Stimulated activated CD8-positive, alpha-beta memory T cell treated with anti-CD3 and anti-CD28 coated beads, Interleukin-15, amount 100 ng/mL, for 1 hour (primary cell): ENCODE measurements at places on chromosomes 1 and 21.

GRCh38 chr1:1178794-1179331, 5.2 kb downstream of the TTLL10 start:
- no peak for DNase-seq

DNA sequence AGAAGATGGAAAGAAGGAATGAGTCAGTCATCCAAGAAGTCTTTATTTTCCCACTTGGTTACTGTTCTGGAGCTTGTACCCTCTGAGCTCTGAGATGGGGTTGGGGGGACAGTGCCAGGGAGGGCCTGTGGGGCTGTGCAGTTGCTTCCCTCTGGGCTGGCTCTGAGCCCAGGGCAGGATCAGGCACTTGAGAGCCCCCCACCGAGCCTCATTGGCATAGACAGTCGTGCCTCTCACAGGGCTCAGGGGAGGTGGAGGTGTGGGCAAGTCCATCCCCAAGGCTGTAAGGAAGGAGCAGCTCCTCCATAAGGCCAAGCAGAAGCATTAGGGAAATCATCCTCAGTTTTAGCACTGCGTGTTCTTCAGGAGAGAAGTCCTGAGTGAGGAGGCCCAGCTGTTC, 2.5 kb upstream of the ARL8A start:
- DNase-seq = no peak

DNA sequence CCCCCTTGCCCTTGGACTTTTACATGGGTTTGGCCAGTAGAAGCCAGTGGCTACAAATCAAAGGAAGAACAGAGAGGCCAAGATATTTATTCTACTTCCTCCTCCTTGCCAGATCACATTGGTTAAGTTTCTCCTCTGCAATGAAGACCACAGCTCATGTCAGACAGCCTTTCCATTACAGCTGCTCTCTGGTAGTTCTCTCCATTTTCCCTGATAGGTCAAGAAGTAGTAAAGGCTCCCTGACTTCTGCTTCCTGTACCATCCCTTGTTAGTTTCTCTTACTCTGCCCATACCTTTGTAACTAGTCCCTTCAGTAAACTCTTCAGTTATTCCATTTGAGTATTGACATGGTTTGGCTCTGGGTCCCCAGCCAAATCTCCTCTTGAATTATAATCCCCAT, 27.8 kb downstream of the NME7 start:
- no peak for DNase-seq

GRCh38 chr1:204507317-204508105, 8.7 kb upstream of the MDM4 start:
- DNase-seq = no peak

GRCh38 chr1:24905979-24906720, 23.9 kb downstream of the RUNX3 start:
- no peak for DNase-seq

DNA sequence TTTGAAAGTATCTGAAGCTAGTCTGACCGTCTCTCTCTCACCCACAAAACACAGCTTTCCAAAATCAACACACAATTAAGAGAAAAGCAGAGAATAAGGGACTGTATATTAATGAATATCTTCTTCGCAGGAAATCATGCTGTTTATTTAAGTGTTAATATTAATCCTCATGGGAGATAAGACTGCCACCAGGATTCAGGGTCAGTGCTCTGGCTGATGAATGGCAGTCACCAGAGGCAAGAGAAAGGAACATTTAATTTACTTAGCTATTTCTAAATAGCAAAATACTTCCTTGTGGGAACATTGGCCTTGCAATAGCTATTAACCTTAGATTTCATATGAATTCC, 2.2 kb downstream of the SCYL3 start:
- DNase-seq = no peak

GRCh38 chr1:115982400-115982799, 6.1 kb downstream of the SLC22A15 start:
- DNase-seq = no peak

GRCh38 chr1:6157528-6158174, 22.5 kb downstream of the CHD5 start:
- no peak for DNase-seq

GRCh38 chr1:232979558-232979957, 29.1 kb downstream of the NTPCR start:
- no peak for DNase-seq

GRCh38 chr1:225866061-225866837, 15.9 kb downstream of the TMEM63A start:
- peak; percentile 53 for DNase-seq

DNA sequence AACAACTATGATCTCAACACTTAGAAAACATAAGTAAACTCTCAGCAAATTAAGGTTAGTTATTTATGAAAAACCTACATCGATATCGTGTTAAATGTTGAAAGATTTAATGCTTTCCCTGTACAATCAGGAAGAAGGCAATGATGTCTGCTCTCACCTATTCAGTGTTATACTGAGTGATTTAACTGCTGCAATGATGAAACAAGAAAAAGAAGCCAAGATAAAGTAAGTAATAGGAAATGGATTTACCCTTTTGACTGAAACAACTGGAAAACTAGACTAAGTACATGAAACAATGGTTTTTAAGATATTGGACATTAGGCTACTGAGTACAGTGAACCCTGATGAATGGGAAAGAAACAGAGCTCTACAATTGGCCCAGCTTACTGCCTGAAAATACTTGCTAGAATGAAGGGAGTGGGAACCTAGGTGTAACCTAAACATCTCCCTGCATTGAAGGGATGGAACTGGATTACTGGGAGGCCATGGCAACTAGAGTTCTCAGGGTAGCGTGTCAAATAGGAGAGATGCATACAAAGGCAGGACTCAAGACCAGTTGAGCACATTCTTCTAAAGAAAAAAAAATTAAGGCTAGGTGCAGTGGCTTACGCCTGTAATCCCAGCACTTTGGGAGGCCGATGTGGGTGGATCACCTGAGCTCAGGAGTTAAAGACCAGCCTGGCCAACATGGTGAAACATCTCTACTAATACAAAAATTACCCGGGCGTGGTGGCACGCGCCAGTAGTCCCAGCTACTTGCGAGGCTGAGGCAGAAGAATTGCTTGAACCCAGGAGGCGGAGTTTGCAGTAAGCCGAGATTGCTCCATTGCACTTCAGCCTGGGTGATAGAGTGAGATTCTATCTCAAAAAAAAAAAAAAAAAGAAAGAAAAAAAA, 37.3 kb downstream of the SNRPE start:
- no peak for DNase-seq

- DNase-seq = no peak
These were observed 11.4 kb downstream of the TIE1 start for GRCh38 chr1:43312212-43312623.

DNA sequence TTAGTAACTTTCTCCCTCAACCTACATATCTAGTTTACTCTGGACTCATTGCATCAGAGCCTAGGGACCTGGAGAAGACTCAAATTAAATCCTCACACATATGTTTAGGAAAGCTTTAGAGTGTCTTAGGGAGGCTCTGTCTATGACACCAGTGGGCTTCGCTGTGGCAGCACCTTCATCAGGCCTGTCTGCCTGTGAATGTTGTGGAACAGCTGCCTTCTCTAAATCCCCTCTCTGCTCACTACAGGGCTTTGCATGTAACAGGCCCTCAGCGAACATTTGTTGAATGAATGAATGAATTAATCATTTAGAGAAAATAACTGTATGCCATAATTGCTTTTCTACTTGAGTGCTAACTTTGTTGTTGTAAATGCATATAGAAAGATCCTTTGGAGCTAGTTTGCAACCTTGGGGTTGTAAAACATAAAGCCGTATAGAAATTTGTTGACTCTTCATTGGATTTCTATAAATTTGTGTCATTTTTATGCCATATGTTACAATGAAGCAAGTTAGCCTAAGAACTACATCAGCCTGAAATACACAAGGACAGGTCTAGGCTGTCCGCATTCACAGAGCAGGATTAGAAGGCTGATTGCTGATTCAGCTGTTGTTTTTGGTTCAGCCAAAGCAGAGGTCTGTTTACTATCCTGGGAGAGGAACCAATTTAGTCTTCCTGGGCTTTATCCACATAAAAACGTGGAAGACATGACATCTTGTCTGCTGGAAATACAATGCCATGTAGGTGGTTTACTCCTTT, 238.0 kb downstream of the ASTN1 start:
- DNase-seq = no peak

DNA sequence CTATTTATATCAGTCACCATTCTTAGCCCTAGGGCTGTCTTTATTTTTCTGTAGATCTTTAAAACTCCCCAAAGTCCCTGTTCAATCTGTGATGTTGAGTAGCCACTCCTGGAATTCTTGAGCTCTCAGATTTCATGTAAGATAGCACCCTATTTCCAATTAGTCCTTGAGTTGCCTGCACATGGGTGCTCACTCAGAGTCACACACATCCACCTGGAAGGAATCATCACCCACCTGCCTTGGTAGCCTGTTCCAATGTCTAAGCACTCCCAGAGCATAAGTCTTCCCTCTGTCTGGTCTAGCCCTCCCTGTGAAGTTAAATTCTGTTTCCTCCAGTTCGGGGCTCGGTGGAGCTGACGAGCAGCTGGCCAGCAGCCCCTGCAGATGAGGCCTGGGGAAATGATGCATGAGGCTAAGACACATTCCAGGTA, 14.7 kb upstream of the ATF3 start:
- DNase-seq = no peak

DNA sequence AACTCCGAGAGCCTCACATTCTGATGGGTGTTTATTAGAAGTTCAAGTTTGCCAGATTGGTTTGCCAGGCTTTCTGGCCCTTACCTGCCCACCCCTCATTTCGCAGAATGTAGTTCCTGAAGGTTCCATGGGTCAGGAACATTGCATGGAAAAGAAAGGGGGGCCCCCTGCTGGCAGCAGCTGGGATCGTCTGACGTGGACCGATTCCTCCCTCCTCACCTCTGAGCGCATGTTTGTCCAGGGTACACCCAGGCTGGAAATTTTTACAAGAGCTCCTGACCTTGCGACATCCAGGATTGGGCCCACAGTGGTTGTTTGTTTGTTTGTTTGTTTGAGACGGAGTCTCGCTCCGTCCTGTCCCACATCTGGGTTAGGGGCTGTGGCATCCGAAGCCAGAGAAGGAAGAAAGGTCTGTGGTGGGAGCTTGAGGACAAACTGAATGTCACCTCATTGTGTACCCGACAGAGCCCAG, 126.0 kb upstream of the TMEM51 start:
- DNase-seq = no peak

- no peak for DNase-seq
These were observed 556.7 kb downstream of the DPYD start for GRCh38 chr1:97364086-97364485.

DNA sequence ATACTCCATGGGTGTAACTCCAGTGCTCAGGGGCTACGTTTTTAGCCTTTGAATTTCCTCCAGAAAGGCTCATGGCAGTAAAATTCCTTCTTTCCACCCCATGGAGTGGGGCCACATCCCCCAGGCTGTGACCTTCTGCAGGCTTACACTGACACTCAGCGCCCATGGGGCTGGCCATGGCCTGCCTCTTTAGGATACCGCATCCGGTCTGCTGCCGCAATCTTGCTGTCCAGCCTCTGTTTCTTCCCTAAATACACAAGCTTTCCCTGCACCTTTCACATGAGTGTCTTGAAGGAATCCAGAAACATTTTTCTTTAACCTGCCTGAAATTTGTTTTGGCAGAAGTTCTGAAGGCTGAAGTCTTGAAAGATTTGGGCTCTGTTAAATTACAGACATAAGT, 170.5 kb downstream of the NTMT2 start:
- no peak for DNase-seq

DNA sequence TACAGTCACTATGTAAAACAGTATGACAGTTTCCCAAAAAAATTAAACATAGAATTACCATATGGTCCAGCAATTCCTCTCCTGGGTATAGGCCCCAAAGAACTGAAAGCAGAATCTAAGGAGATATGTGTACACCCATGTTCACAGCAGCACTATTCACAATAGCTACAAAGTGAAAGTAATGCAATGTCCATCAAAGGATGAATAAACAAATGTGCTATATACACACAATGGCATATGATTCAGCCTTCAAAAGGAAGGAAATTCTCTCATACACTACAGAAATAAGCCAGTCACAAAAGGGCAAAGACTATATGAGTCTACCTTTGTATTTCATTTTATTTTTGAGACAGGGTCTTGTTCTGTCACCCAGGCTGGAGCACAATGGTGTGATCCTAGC, 120.4 kb downstream of the TOMM20 start:
- no peak for DNase-seq

- DNase-seq = no peak
These were observed 14.2 kb downstream of the VPS13D start for GRCh38 chr1:12244078-12244477.

DNA sequence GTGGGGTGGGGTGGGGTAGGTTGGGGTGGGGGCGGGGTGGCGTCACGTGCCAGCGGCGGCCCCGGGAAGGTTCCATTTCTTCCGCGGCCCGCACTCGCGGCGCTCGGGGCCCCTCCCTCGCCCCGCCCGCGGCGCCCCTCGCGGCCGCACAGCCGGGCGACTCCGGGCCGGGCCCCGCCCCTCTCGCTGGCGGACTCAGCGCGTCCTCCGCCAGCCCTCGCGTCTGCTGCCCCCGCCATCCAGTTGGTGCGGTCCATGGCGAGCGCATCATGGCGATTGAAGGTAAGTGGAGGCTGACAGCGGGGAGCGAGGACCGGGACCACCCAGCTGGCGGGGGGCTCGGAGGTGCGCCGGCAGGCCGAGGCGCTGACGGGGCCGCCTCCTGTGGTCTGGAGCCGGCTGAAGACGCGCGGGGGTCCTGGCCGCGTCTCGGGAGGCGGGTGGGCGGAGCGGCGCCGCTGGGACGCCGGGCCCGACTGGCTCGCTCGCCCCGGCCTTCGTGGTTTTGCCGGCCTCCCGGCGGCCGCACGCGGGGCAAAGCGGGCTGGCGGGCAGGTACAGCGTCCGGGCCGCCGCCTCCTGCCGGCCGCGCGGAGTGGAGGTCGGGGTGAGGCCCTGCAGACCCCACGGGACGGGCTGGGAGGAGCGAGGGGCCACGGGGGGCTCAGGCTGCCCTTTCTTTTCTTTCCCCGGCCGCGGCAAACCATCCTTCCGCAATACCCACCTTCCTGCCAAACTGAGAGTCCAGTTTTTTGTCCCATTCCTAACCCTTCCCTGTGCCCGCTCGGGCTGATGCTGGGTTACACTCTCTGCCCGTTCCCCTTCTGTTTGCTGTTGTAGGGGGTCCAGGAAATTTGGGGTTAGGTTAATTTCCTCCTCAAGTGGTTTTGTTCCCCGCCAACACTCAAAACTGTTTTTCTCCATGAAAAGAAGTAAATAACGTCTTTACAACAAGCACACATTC, at the start of gene SYT14:
Gene SYT14 (plus strand): TSS at position 222 of the 964 bp plus-strand sequence. CDS start 48 bp downstream, at position 270.
- DNase-seq = no peak

DNA sequence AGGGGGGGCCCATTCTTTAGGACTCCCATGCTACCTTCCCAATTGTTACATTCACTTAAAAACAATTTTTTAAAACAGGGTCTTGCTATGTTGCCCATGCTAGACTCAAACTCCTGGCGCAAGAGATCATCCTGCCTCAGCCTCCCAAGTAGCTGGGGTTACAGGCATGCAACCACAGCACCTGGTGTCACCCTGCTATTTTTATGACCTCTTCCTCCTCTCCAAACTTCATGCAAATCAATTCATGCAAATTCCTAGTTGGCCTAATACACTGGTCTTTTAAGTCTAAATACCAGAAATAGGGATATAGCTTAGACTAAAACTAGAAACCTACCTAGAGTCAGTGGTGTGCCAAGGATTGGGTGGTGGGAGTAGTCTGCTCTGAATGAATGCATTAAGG, 30.1 kb downstream of the CDKN2C start:
- no peak for DNase-seq

GRCh38 chr1:21378705-21379494, 61.0 kb upstream of the NBPF3 start:
- DNase-seq = no peak

- no peak for DNase-seq
These were observed 33.7 kb downstream of the CFH start for GRCh38 chr1:196685506-196685905.
